IPS DF 6.9 (cell line): ENCODE measurements at places on chromosomes 7 and 10.

GRCh38 chr10:121442086-121442935 is 155.9 kb downstream of the FGFR2 start:
- DNase-seq, result no peak

GRCh38 chr7:70014472-70015177 is 416.4 kb downstream of the AUTS2 start:
- no peak for DNase-seq

DNA sequence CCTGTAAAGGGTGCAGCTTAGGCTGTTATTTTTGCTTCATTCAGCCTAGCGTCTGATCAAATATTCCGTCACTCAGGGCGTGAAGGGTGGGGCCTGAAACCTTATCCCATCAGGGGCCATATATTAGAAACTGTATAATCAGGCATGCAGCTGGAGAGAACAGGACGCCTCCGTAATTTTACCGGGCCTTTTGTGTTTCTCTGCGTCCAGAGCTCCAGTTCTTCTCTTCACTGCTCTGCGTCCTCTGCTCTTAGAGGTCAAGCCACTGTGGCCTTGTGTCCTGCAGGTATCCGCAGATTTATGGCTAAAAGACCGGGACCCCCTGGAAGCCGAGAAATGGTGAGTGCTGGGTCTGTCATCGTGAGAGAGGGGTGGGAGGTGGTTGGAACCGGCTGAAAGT is at the start of gene ZNF735:
Gene ZNF735 (plus strand): TSS at position 301 of the 400 bp plus-strand sequence. CDS start 0 bp downstream, at position 301.
- no peak for DNase-seq

- DNase-seq, result no peak
Observed at GRCh38 chr7:36285276-36285675, 104.4 kb upstream of the ANLN start.

DNA sequence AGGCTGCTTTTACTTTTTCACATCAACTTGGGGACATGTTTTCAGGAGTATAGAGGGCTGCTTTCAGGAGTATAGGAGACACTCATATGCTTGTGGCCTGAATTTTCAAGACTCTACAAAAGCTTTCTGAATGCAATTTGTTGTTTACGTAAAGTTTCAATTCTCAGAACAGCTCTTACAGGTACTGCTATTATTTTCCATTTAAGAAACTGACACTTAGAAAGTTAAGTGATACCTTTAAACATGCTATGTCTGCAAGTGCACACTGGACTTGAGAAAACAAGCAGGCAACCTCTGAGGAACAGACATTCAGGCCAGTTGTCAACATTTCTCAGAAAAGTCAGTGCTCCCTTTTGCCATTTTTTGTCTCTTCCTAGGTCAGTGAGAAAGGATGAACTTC is 70.0 kb upstream of the PHYHIPL start:
- no peak for DNase-seq

GRCh38 chr10:47253651-47254375 is 46.2 kb upstream of the GDF10 start:
- no peak for DNase-seq

DNA sequence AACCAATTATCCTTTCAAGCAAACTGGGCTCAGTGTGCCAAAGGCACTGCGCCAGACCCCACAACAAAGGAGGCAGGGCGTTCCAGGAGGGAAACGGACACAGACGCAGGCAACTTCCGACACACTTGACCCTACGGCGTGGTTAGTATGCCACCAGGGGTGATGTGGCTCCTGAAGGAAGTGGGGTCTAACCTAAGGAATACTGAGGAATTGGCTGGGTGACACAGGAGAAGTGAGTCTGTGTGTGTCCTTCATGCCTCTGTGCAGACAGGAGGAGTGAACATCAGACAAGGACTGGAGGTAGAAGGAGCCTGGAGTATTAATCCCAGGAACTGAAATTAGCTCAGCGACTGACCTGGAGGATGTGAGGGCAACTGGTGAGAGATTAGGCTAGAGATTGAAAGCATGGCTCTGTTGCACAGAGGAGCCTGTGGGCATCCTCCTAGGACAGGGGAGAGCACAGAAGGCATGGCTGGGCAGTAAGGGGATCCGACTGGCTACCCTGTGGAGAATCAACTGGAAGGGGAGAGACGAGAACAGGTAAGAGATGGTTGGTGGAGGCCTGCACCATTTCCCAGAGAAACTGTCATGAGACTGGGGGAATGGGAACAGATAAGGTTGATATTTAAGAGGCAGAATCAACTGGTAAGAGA is 27.8 kb downstream of the GSDME start:
- no peak for DNase-seq

DNA sequence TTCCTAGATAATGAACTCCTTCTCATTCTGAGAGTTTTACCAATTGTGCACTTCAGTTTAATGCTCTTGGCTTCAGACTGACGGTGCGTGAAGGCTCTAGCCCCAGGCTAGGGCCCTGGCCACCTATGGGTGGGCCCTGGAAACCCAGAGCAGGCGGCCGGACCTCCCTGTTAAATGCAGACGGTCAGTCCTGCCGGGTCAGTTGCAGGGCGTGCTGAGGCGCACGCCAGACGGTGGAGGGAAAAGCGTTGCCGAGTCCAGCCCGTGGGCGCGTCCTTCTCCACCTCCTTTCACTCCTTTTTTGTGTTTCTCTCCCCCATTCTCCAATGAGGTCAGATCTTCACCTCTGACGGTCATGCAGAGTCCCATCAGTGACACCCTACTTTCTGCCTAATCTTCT is 2.3 kb downstream of the DPYSL4 start:
- DNase-seq, result no peak

DNA sequence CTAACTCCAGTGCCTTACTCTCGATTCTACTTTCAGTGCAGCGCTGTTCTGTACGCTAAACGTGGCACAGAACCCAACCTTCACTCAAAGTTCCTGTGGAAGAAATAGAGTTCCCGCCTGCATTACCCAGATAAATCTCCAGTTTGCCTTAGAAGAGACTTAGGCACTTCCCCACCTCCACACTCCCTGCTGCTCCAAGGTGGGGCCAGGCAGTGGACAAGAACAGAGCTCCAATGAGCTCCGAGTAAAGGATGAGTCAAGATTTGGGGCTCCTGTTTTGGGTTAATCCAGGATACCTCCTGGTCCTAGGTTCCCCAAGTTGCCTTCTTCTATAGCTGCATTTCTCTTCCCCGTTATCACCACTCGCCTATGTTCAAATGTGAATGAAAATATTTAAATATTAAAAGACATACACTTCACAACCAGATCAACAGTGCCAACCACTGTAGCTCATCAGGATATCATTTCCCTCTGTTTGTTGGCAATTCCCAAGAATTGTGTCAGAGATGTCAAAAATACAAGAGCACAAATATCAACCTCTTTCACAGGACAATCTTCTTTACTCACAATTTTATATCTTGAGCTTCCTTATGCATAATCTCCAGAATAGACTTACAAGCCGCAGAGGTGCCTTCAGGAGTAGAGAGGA is 48.0 kb downstream of the MALSU1 start:
- no peak for DNase-seq

DNA sequence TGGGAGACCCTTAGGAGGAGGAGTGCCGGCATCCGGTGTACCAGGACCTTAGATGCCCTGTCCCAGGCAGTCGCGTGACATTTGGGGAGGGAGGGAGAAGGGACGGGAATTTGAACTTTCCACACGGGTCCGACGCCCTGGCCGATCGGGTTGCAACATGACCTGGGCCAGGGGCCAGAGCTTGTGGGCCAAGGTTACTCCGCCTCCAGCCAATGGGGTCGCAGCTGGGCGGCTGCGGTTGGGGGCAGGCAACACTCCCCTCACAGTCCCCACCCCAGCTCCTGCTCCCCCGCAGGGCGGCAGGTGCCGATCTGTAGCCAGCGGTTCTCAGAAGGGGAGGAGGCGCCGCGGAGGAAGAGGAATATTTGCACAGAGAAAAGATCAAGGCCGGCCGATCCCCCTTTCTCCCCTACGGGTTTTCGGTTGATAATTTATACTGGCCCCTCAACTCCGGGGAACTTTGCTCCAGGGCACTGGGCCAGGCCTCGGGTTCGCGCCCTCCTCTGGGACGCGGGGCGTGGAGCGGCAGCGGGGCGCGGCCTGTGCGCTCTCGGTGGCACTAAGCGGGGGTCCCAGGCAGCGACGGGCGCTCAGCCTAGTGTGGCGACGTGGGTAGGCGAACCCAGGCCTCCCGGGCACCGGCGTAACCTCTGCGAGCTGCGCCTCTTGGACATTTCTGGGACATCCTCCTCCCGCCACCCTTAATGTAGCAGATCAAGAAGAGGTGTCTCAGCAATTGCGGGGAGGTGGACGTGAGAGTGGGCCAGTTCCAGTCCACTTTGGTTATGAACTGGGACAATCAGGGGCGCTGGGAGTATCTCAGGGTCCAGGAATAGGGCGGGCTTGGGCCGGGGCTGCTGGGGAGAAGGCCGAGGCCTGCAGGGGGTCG is 1.2 kb downstream of the MLXIPL start:
- DNase-seq, result peak; percentile 76

GRCh38 chr7:138378741-138379559 is 81.1 kb upstream of the TRIM24 start:
- DNase-seq, result no peak
